ENCODE measurements at places on chromosomes 5 and 9.

DNA sequence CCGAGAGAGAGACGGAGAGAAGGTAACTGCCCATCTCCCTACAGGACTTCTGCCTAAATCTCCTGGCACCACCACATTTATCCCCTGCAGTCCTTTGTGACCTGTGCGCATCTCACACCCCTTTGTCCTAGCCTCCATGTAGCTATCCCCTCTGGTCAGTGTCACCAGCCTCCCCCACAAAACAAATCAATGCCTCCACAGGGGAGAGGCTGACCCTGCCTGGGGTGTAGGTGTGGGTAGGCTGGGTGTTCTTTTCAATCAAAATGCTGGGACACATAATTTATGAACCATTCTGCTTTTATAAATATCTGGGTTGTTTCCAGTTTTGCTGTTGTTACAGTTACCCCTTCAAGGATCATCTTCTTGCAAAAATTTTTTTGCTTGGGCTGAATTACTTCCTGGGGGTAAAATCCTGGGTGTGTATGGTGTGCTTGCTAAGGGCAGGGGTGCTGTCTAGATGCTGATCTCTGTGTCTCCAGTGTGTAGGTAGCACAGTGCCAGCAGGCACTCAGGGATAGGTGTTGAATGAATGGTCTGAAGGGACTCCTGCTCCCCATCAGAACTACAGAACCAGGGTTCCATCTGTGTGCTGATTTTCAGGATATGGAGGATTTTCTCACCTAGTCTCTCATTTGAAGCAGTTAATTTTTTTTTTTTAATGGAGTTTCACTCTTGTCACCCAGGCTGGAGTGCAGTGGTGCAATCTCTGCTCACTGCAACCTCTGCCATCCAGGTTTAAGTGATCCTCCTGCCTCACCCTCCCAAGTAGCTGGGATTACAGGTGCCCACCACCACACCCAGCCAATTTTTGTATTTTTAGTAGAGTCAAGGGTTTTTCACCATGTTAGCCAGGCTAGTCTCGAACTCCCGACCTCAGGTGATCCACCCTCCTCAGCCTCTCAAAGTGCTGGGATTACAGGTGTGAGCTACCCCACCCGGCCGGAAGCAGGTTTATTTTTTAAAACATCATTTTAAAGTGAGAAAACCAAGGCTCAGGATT is at the start of gene GARIN3:
Gene GARIN3, minus strand, starts transcription at position 51 of the 1,000 bp plus-strand sequence. CDS start 96 bp downstream, outside the sequence.
- no peak for DNase-seq

- DNase-seq, result no peak
Observed at GRCh38 chr9:125524583-125525355, 182.2 kb downstream of the MAPKAP1 start.

GRCh38 chr9:136700304-136700703 is 12.1 kb upstream of the DIPK1B start:
- DNase-seq, result no peak

DNA sequence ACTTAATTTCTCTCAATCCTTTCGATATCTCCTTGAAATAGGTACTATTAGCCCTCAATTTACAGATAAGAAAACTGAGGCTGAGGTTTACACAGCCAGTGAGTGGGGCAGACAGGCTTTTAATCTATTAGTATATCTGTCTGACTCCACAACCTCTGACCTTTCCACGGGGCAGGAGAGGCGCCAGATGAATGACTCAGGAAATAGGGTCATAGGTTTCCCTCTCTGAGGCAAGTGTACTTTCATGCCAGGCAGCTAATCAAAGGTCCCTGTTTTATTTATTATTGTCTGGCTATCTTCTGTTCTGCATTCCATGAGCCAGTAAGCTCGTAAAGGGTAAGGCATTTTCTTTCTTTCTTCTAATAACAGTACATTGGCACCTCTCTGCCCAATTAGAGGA is 79.6 kb upstream of the KLF4 start:
- no peak for DNase-seq

DNA sequence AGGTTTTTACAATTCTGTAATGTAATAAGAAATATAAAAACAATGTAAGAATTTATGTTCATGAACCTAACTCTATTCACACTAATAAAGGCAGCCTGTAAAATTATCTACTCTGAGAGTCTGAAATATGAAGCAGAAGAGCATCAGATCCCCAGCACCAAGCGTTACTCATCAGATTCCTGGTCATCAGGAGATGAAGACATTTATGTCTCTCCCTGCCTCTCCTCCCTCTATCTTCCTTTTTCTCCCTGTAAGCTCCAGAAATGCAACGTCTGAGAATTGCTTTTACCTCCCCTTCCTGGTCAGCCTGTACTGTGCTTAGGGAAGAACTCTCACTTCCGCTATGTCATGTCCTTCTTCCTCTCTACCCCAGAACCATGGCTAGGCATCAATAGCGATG is 114.4 kb upstream of the SLIT3 start:
- DNase-seq, result no peak
